Posterior cingulate gyrus (tissue), 11 donors: ENCODE measurements at places on chromosomes 12 and 14.
A peak's percentile ranks its signal among the peaks of the same experiment; 100 is the strongest.

DNA sequence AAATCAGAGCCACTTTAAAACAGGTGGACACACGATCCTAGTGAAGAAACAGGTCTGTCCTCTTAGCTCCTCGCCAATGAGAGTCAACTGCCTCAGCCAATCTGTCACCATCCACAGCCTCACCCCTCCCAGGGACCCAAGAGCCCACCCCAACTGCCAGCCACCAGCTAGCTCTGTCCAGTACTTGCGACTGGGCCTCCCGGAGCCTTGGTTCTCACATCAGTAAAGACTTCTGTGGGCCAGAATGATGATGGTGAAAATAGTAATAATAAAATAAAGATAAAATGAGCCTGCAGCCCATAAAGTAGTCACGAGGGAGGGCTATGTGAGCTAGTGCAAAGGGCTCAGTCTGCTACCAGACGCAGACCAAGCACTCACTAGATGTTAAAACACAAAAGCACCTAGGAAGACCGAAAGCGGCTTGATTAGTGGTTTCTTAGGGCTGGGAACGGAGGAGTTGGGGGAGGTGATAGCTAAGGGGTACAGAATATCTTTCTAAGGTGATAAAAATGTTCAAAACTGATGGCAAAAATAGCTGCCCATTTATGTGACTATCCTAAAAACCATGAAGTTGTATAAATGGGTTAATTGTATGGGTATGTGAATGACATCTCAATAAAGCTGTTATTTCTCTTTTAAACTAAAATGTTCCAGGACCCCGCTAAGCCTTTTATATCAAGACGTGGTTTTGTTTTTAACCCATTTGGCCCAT lies 39.8 kb downstream of the ACTN1 start:
- no peak for DNase-seq

DNA sequence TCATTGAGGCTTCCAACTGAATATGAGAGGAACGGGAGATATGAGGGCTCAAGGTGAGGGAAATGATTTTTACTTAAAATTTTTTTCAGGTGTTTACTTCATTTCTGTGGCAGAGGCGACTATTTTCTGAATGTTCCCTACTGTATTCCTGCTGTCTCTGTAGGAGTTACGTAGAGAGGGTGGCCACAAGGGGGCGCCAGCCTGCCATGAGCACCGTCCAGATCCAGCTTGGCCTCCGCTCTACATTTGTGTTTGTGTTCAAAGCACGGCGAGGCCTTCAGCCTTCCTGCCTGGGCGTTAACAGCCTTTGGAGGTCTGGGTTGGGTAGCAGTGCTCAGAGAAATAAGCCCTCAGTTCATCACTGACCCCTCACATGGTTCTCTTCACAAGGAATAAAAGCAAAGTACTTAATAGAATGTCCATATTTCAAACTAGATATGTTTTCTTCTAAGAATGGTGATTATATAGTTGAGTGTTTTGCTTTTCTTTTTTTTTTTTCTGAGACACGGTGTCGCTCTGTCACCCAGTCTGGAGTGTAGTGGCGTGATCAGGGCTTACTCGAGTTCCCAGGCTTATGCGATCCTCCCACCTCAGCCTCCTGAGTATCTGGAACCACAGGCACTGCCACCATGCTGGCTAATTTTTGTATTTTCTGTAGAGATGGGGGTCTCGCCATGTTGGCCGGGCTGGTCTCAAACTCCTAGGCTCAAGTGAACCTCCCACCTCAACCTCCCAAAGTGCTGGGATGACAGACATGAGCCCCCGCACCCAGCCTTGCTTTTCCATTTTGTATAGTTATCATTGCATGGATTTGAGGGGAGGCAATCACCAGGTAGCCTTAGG lies 22.3 kb downstream of the CKB start:
- peak; percentile 96 for DNase-seq

DNA sequence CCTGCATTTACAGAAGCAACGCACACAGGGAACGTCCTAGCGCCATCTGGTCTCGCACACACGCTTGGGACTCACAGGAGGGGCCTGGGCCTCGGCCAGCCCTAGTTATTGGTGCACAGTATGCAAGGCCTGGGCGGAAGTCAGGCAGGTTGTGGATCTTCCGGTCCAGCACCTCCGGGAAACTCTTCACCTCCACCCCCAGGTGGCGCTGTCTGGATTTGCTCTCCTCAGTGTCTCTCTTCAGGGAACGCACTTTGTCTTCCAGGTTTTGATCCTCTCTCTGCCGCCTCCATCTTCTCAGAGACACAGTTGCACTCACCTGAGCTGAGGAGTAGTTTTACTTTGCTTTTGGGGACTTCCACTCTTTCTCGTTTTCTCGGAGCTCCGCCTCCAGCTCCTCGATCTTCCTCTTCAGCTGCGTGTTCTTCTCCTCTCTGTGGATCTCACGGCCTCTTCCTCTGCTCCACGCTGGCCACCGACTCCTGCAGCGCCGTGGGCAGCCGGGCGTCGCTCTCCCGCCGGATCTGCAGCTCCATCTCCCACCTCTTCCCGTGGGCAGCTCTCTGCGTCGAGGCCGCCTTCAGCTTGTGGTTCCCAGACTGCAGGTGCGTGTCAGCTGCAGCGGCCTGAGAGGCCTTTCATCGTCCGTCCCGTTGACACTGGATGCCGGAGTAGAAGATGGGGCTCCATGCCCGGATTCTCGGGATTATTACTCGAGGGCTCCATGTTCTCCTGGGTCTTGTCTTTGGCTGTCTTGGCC lies 933.8 kb downstream of the TMEM121 start:
- DNase-seq = no peak

- no peak for DNase-seq
These were observed 104.7 kb downstream of the ANO4 start for GRCh38 chr12:100899301-100899700.

- DNase-seq = no peak
These were observed 22.8 kb downstream of the TGFB3 start for GRCh38 chr14:75959031-75959430.

GRCh38 chr14:90664911-90665310 lies 151.3 kb downstream of the TTC7B start:
- no peak for DNase-seq

GRCh38 chr12:119781804-119782203 lies 95.3 kb downstream of the CIT start:
- DNase-seq = no peak

DNA sequence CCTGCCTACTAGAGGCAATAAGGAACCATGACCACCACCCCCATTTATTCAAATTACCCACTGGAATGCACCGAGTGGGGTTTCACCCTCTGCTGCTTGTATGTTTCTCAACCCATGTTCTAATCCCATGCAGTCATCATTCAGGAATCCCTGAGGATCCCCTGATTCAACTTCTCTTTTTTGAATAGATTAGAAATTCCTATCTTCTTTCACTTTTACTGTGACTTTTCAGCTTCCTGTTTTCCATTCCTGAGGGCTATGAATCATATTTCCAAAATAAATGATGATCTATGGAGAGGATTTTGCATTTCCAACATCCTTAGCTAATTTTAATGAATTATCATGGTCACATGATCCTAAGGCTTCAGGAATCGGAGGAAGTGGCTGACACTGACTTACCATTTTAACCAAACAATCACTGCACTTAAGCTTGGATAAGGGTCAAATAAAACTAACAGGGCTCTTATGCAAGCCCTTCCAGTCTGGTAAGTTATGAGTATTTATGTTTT lies 19.4 kb upstream of the P2RX4 start:
- no peak for DNase-seq

GRCh38 chr12:72272731-72273498 lies 745 bp downstream of the TRHDE start:
- DNase-seq = peak; percentile 17

DNA sequence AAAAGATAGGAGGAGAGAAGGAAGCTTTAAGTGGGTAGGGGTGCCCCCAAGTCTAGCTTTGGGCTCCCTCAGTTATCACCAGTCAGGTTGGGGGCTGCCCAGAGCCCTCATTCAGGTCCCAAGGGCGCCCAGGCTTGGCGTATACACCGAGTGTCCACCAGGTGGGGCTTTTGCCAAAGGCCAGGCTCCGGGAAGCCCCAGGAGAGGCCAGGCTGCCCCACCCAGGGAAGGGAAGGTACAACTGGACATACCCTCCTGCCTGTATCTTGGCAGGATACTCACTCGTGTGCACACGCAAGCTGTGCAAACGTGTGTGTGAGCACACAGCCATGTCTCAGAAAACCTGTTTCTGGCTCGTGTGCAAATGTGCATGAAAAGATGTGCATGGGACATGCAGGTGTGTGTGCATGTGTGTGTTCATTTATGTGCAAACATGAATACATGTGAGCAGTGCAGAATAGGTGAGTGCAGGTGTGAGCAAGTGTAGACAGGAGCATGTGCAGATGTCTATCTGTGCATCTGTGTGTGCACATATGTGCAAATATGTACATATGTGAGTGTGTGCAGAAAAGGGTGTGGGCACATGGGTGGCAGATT lies 103.9 kb upstream of the MYL2 start:
- no peak for DNase-seq

DNA sequence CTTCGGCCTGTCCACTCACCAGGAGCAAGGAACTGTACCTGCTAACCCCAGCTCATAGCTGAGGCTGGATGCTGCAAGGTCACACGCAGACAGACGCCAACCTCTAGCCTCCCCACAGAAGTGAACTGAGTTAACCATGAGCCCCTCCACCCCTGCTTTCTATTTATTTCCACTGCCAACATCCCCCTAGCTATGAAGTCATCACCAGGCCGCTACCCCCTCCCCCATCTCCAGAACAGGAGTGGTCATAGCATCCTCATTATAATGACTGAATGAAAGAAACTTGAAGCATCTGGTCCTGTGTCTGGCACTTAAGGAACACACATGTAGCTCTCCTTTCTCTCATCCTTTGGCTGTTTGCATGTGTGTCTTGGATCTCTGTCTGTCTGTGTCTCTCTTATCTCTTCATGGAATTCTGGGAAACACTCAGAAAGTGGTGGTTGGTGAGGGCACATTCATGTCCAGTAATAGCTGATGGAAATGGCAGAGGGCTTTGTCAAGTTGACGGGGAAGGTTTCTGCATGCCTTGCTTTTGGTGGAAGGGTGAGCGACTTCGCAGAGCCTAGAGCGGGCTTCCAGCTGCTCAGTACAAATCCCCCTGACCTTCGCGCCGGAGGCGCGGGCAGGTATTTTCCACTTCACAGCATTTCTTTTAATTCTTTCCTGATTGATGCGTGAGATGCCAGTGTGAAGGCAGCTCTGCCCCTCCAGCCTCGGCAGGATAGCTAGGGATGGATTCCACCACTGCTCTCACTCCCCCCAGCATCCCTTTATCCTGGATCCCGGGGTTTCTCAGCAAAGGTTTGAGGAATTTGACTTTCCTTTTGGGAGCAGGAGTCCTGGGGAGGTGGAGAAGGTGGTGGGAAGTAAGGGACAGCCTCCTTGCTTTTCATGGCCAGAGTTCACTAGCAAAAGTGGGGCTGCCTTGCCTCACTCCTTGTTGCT lies 198.2 kb downstream of the CHST11 start:
- no peak for DNase-seq

DNA sequence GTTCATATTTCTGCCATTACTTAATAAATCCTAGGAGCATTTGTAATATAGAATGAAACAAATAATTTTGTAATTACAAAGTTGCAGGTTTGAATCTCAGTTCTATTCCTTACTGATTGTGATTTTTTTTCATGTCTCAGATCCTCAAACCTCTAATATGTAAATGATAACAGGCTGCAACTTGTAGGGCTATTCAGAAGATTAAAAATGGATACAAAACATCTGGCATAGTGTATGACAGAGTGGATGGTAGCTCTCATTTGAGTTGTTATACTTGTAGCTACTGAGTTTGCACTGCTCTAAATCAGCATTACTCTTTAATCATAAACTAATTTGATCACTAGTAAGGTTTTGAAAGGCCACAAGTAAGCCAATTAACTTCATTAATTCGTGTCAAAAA lies 406.3 kb upstream of the MGAT4C start:
- DNase-seq = no peak

DNA sequence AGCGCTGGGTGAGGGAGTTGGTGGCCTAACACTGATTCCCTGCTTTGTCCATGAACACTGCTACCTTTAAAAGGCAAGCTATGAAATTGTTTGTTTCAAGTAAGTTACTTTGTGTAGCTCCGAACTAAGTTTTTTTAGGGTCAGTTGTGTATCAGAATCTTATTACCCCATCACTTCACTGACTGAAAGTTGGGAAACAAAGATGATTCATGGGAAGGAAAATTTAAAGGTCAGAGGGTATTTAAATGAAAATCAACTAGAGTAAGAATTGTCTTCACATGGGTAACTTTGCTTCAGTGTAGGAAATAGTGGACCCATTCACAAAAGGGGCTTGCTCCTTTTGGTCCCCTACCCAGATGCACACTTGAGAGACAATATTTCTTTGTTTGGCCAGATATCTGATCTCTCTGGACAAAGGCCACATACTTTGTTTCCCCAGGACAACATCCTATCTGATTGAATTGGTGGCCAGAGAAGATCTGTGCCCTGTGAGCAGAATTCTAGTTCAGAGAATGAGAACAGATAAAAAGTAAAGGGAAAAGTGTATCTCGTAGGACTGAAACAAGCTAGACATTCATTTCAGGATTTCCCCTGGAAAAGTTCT lies 53.5 kb downstream of the RAB35 start:
- no peak for DNase-seq

- no peak for DNase-seq
These were observed 2.7 kb upstream of the NXPH4 start for GRCh38 chr12:57213763-57214397.

DNA sequence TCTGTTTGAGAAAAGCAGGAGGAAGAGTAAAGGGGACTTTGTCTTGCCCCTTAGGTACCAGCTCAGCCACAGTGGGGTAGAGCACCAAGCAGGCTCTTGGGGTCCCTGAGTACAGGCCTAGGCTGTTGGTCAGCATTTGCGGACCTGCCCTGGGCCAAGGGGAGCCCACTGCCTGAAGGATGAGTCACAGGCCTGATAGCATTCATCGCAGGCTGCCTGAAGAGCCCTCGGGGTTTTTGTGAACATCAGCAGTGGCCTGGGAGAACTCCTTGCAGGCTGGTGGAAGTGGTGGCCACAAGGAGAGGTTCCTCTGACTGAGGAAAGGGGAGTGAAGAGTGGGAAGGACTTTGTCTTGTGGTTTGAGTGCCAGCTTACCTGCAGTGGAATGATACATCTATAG lies 25.0 kb upstream of the P2RX7 start:
- no peak for DNase-seq

GRCh38 chr14:81710232-81710845 lies 176.7 kb upstream of the SEL1L start:
- DNase-seq = no peak

- no peak for DNase-seq
These were observed 33.8 kb downstream of the KCNK10 start for GRCh38 chr14:88289234-88289633.

GRCh38 chr12:2811801-2812200 lies 667 bp upstream of the ITFG2 start:
- DNase-seq = no peak

DNA sequence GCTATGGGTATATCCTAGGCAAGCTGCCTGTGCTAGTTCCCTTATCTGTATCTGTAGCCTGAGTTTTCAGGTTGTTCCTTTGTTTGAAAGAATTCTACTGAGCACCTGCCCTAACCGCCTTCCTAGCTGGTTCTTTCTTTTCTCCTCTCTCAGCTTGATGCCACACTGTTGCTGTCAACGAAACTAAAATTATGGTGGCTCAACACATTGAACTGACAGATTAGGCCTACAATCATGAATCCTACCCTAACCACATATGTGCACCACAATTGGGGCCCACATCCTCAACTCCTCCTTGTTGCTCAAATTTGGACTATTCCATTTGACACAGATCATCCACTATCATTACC lies 36.2 kb upstream of the RESF1 start:
- DNase-seq = no peak
